Left ventricle myocardium superior (tissue), 1 donor: ENCODE measurements at places on chromosomes 4 and X.

- DNase-seq = no peak
These were observed 127.3 kb downstream of the MAD2L1 start for GRCh38 chr4:119939071-119939995.

GRCh38 chr4:7254736-7255487, 62.6 kb downstream of the SORCS2 start:
- peak; percentile 53 for DNase-seq

DNA sequence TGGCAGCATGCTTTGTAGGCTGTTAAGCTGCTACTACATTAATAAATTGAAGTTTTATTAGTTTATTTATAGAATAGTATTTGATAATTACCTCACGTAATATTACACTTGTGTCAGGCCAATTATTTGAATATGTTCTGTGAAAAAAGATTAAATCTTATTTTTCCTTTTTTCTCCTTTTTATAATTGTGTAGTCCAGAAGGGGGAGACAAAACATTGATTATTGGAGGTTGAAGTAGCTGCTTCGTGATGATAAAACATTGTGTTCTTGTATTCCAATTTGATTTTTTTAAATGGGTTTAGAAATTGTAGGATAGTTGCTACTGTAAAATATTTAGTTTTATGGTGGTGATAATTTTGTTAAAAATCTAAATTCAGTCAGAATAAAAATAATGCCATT, 85.7 kb downstream of the DIAPH2 start:
- DNase-seq = no peak

DNA sequence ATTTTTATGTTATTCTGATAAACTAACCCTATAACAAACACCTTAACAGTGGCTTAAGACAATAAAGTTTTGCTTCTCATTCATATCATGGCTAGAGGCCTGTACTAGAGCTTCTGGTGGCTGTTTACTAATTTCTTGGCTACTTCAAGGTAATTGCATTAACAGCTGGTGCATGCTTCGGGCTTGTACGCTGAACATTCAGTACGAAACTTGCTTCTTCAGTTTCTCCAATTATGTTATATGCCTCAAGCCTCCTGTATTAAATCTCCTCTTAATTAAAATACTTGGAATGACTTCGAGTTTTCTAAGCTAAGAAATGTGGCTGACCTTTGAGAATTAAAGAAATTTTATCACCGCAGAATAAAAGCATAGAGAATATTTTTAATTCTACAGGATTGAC, 138.9 kb upstream of the TRAM1L1 start:
- DNase-seq = no peak

DNA sequence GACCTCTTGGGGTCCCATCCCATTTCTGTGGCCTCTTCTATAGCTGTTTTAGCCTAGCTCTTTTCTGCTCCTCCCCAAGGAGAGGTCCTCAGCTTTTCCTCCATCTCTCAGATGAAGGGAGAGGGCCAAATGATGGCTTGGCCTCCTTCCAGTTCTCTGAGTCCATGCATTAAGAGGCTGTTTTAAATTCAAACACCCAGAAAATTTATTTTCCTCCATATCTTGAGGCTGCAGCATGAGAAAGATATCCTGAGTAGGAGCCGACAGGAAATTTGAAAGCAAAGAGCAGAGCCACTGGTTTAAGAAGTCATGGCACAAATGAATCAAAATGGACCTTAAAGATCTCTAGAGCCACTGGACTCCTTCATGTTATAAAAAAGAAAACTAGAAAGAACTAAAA, 558.8 kb downstream of the MID1IP1 start:
- DNase-seq = no peak

DNA sequence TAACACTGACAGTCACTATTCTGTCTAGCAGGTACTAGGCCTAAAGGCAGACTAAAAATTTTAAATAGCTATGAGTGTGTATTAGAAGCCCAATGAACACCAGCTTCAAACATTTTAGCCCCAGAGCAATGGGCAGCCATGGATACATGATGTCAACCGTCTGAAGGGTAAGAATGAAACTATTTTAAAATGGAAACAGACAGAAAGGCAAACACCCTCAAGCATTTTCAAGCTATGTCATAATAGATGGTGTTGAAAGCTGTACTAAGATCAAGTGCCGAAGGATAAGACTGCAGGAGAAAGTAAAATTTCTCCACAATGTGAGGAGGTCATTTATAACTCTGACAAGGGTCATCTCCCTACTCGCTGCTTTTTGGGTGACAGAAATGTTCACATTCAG, 225.0 kb downstream of the COL25A1 start:
- DNase-seq = no peak
